ENCODE measurements at places on chromosomes 4 and X.

- peak; percentile 35 for DNase-seq
Measured at GRCh38 chrX:34778916-34779315, 121.8 kb upstream of the TMEM47 start.

DNA sequence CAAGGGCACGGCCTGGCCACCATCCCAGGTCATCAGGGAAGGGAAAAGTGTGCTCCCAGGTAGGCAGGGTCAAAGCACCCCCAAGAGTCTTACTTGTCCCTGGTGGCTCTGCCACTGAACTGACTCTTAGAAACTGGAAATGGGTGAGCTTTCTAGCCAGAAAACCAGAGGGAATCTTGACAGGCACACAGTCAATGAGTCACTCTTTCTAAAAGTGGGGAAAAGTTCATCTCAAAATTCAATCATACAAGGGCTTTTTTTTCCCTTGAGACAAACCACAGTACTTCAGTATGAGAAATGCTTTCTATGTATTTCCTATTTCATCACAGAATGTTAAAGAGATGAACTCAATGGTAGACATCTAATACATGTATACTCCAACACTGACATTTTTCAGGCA lies 12.5 kb downstream of the HPF1 start:
- peak; percentile 40 for DNase-seq

DNA sequence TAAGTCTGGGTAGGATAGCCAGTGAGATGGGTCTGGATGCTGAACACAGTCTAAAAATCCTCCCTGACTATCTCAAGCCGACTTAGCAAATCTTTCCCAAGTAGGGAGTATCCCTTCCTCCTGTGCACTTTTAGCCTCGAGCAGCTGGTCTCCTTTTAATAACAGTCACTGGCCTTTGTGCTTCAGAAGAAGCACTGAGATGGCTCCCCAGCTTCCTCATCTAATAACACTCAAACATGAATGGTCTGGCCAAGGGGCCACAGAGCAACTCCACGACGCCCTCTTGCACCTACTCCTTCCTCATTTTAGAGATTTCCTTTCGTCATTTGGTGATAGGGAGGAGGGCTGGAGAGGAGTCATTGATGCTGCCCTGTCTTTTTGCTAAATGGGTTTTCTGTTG lies 78.8 kb upstream of the TMEM150C start:
- no peak for DNase-seq

GRCh38 chrX:149472625-149473024 lies 32.5 kb downstream of the IDS start:
- DNase-seq = no peak

- no peak for DNase-seq
Measured at GRCh38 chr4:15006416-15007024, 4.2 kb downstream of the CPEB2 start.

DNA sequence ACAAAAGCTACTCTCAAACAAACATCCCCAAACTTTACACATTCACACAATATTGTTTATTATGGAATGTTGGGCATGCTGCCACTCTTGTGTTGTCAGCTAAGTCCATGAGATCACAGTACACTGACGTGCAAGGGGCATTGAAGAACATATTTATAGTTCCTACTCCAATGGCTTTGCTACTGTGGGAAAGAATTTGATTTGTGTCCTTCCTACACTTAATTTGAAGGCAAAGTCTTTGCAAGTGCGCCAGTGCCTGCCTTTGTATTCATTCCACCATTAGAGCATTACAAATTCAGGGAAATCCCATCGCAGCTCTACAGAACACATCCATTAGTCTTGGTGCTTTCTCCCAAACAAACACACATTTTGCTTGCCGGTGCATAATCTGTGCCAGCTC lies 45.4 kb upstream of the FTHL17 start:
- no peak for DNase-seq

DNA sequence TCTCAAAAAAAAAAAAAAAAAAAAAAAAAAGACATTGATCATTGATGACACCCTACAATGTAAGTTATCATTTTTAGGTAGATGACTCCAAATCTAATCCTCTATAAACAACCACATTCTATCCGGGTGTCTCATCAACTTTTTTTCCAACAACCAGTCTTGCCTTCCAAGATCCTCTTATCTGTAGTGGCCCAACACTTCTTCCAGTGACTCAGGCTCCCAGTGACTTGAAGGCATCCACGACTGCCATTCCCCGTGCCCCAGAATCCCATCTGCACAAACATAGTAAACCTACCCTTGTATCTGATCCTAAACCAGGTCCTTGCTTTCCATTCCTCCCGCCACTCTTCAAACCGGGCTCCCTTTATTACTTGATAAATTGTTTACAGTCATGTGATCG lies 15.6 kb upstream of the TSPAN5 start:
- DNase-seq = no peak

- DNase-seq = no peak
Measured at GRCh38 chr4:134756421-134756820, 554.8 kb upstream of the PABPC4L start.

DNA sequence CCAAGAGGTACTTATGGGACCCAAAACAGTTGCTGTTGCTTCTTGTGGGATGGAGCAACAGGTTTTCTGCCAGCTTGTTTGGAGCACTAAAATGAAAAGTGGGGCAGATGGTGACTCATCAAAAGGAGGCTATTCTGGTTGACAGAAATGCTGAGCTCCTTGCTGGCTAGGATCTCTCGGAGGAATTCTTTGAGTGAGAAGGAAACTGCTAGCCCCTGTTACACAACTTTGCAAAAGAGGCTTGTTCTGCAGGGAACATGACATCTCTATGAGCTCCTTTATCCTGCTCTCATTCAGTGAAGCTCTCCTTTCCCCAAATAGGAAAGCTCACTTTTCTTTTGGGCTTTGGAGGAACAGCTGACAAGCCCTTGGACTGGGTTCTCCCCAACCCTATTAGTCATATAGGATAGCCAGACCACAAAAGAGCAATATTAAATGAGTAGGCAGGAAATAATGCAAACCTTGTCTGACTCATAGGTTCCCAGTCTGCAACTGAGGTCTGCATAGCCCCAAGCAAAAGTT lies 108.3 kb downstream of the CDS1 start:
- DNase-seq = peak; percentile 92

GRCh38 chr4:88457307-88458103 lies 586 bp downstream of the HERC5 start:
- DNase-seq = no peak

DNA sequence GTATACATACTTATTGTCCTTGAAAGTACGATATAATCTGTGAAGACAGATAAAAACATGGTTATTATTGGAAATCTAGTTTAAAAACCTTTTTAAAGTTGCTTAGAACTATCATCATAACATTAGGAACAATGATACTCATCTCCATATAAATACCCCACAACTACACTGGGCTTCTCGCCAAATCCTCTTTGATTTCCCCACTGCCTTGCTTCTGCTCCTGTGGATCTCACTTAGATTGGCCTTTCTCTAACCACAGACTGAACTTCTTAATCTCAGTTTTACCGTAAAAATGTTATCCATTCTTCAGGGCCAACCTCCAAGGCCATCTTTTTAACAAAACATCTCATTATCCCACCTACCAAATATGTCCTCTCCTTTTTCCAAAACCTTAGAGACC lies 77.6 kb downstream of the PRKG2 start:
- DNase-seq = no peak

GRCh38 chr4:52925531-52925968 lies 63.4 kb downstream of the RASL11B start:
- no peak for DNase-seq

- no peak for DNase-seq
Measured at GRCh38 chrX:9072281-9072680, 38.4 kb upstream of the FAM9B start.

Measured in fibroblast of skin of left biceps (primary cell).